Fibroblast of villous mesenchyme (primary cell): ENCODE measurements at places on chromosomes 12 and 14.

- no peak for DNase-seq
Measured at GRCh38 chr14:57412341-57412740, 22.0 kb downstream of the NAA30 start.

DNA sequence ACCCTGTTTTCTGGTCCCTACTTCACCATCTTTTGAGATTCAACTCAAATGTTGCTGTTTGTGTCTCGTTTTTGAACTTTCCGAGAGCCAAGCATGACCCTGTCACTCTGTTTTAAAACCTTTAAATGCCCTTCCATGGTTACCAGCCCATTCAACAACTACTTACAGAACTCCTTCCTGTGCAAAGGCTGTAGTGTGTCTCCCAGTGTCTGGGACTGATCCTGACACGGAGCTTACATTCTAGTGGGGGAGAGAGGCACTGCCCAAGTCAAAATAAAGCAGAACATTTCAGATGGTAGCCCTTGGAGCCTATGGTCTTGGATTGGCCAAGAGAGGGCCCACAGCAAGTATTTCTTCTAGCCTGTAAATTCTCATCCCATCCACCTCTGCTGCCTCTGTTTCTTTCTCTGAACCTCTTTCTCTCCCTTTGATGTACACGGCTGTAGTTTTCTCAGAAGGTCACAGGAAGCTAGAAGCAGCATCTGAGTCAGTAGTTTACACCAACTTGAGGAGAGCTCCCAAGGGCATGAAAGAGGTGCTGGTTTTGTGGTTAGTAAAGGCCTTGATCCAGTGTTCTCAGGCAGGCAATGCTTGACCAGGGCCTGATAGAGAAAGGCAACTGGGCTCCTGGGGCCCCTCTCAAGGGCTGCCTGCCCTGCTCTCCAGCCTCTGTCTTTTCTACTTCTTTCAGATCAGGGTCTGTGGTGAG, 42.3 kb upstream of the SLC24A4 start:
- DNase-seq, result no peak

DNA sequence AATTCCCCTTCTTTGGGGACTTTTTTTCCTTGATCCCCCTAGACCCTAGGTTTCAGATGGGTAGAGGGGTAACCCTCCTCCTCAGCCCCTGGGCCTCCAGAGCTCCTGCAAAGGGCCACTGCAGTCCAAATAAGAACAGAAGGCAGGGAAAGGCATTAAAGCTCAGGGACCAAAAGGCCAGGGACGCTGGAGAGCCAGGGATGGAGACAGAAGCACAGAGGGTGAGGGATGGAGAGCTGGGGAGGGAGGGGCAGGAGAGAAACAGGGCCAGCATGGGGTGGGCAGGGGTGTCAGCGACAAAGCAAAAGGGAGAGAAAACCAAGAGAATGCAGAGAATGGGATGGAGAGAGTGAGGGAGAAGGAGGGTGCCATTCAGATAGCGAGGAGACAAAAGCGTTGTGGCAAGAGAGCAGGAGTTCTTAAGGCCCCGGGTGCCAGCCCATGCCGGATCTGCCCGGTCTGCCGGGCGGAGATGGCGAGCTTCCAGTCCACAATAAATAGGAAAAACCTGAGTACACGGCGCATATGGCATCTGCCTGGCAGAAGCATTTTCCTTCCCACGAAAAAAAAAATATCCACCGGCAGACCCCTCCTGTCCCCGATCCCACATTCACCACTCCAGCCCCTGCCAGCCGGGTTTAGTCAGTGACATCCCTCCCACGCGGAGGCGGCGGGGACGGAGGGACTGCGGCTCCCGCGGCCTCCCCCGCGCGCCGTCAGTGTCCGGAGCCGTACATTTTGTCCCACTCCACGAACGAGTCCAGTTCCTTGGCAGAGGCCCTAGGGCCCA, 28.6 kb downstream of the FIGNL2 start:
- no peak for DNase-seq

DNA sequence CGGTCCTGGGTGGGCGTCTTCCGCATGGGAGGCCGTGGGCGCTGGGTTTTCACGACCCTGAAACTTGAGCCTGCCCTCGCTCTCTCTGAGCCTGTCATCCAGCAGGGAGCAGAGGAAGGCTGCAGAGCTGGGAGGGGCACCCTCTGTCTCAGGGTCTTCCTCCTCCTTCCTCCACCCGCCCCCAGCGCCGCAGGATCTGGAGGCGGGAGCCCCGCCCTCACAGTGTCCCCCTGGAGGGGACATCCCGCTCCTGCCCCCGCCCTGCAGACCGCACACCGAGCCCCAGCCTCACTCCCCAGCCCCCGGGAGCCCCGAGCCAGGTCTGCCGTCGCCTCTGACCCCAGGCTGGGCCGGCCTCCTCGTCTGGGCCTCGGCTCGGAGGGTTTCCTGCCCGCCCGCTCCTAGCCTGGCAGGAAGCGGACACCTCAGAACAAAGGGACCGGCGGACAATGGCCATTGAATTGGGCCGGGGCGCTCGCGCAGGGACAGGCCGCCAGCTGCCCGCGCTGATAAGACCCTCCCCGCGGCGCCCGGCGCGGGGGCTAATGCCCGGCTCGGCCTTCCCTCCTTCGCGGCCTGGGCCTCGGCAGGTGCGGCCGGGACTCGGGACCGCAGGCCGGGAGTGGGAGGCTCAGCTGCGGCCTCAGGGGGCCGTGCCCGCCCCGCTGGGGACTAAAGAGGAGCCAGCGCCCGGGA, 15.3 kb upstream of the NUDT14 start:
- DNase-seq, result no peak

GRCh38 chr12:76422154-76422542, 73.9 kb upstream of the BBS10 start:
- DNase-seq, result peak; percentile 11

DNA sequence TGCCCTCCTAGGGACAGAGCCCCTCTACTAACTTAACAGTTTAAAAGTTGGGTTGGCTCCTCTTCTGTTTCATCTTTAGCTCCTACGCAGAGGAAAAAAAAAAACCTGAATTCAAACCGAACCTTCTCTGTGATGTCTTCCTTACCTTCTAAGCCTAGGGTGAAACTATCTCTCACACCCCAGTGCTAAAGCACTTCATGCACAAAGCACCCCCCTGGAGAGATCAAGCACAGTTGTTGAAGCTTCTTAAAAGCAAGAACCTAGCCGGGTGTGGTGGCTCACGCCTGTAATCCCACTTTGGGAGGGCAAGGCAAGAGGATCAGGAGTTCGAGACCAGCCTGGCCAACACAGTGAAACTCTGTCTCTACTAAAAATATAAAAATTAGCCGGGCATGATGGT, 37.6 kb downstream of the CORO1C start:
- no peak for DNase-seq

GRCh38 chr12:81257947-81258551, 180.2 kb downstream of the ACSS3 start:
- DNase-seq, result peak; percentile 54

GRCh38 chr14:100536121-100536510, 51.1 kb downstream of the BEGAIN start:
- DNase-seq, result no peak

GRCh38 chr12:69405566-69405865, 46.0 kb downstream of the YEATS4 start:
- peak; percentile 98 for DNase-seq
